ENCODE measurements at places on chromosomes 7 and 10. TPM values are rescaled to one million over a fixed set of nuclear protein-coding genes. Genes with fewer than 3 reads are reported as not detected.

DNA sequence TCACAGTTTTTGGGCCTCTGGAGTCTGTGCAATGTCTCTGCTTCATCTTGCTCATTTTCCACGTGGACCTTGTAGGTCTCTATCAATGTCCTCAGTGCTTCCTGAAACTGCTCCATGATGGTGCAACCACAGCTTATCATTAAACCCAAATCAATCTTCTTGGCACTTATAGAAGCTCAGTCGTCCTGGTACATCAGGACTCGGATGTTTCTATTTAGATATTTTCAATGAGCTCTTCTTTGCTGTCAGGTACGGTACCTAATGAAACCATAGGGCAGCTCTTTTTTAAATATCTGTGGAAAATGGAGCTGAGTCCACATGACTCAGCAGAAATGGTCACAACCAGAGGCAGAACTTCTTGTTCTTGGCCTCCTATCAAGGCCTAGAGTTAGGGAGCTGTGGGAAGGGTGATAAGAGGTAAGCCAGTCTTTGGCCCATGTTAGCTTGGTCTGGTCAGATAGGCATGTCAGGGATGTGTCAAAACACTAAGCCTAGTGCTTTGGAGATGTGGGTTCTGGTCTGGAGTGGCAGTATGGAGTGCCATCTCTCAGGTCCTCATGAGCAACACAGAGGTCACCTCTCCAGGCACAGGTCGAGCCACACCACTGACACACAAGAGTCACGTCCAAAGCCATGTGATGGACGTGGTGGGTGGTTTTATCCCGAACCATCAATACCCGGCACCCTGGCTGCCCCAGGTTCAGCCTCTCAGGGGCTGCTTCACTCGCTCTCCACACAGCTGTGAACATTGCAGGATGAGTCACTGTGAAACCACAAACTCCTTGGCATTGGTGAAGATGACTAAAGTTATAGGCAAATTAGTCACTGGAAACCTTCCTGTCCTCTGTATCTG, 87.0 kb downstream of the TBXAS1 start:
- DNase-seq = no peak

DNA sequence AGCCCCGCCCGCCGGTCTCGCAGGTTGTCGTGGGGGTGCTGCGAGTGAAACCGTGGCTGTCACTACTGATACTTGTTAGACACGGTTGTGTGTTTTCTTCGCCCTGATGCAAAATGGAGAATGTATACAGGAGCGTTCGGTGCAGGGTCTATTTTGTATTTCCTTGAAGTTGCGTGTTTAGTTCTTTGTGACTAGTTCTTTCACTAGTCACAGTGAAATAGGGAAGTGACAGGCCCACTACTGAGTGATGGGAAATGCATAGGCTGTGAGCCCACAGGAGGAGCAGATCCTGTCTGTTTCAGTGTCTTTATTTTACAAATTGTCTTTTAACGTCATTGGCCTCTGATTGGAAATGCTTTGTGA, 675 bp downstream of the ABRAXAS2 start:
- no peak for DNase-seq

DNA sequence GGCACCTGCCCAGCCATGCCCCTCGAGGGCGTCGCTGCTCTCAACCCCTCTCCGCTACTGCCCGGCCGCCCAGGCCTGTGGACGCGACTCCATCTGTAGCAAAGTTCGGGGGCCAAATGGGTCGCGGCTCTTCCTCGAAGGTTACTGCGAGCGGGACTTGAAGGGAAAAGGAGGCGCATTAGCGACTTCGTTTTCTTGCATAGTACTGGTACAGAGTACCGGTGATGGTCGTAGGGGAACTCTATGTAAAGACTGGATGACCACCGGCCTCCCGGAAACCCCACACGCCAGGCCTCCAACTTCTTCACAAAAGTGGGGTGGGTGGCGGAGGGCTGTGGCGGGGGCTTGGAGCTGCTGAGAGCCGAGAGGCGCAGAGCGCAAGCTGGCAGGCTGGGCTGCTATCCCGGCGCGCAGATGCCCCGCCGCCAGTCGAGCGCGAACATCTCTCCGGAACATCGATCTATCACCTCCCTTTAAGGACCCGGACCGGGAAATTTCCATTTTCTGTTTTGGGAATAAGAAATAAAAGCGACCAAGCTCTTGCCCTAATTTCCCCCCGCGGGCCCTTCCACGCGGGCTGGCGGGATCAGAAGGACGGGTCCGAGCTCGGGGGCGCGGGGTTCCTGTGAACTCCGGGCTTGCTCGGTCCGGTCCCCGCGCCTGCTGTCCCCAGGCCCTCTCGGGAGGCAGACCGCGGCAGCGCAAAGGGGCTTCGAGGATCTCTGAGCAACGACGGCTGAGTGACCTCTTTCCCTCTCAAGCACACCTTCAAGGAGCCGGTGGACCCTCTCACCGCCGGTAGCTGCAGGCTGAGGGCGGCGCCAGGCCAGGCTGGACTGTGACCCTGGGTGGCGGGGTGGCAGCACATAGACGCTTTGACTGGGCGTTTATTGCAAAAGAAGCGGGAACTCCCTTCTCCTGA, 12.2 kb upstream of the FEZF1 start:
- DNase-seq = peak; percentile 73

GRCh38 chr7:131524115-131524514, 32.3 kb downstream of the PODXL start:
- DNase-seq = no peak

GRCh38 chr10:104424719-104425118, 71.1 kb downstream of the CFAP58 start:
- DNase-seq = no peak

- no peak for DNase-seq
These were observed 75.7 kb downstream of the RSU1 start for GRCh38 chr10:16741540-16741939.

DNA sequence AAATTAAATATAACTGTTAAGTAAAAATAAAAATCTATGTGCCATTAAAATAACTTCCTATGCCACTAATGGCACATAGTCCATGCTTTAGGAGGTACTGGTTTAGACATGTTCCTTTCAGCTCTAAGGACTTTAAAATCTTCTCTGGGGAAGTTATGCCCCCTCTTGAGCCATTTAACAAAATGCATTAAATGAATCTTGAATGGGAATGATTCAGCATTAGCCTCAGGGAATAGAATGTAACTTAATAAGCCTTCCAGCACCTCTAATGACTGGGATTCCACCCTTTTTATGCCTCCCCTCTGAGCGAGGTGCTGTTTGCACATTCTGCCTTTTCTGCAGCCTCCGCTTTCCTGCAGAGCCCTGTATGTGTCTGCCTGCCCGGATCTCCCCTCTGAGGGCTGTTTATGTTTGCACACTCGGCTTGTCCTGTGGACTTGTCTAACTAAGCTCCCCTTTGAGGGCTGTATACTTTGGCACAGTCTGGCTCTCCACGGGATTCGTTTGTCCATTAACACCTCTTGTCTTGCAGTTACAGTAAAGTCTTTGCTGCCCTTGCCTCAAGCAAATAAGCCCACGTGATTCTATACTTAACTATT, 108.4 kb upstream of the HPS1 start:
- DNase-seq = no peak

DNA sequence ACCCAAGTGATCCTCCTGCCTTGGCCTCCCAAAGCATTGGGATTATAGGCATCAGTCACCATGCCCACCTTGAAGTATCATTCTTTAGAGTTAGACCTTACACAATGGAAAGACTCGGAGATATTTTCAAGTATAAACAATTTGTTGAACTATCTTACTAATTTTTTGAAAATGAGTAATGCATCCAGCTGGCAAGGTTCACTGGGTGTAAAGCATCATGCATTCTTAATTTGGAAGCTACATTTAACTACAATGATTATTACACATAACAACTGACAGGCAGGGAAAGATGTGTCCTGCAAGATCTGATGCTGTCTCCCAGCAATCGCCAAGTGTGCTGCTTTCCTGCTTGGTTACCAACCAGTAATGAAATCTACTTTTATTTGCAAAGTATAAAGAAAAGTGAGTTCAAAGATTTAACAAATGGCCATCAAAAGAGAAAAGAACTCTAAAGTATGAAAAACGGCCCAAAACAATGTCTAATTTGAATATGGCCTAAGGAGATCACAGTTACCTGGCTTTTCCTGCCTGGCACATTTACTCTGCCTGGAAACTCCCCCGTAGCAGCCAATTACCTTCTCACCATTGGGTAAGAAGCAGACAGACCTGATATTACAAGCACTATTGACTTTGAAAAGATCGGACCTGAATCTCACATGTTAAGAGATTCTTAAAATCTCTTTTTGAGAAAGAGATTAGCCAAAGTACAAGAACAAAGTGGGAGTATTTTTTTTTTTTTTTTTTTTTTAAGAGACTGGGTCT, 59.3 kb upstream of the NMT2 start:
- no peak for DNase-seq

GRCh38 chr7:531777-532176, 12.1 kb upstream of the PDGFA start:
- DNase-seq = no peak

DNA sequence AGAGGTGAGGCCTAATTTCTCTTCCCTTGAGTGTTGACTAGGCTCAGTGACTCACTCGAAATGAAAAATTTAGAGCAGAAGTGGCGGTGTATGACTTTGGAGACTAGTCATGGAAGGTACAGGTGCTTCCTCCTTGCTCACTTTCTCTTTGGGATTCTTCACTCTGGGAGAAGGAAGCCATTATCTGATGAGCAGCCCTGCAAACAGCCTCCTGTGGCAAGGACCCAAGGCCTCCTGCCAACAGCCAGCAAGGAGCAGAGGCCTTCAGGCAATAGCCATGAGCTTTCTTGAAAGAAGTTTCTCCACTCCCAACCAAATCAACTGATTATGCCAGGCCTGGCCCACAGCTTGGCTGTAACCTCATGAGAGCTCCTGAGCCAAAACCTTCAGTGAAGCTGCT, 369.6 kb upstream of the VWC2 start:
- DNase-seq = no peak

- no peak for DNase-seq
These were observed 450.9 kb upstream of the CNTNAP2 start for GRCh38 chr7:145665499-145666258.

- no peak for DNase-seq
These were observed 19.9 kb downstream of the STMP1 start for GRCh38 chr7:135682191-135682590.

- no peak for DNase-seq
These were observed 38.4 kb downstream of the ADRB1 start for GRCh38 chr10:114081911-114082583.

GRCh38 chr7:30595436-30596013, 847 bp downstream of the GARS1 start:
- DNase-seq = peak; percentile 15

- no peak for DNase-seq
These were observed 435.6 kb upstream of the NFE2L3 start for GRCh38 chr7:25716421-25716820.

- no peak for DNase-seq
These were observed 1512.8 kb upstream of the LRRTM3 start for GRCh38 chr10:65413001-65413400.

DNA sequence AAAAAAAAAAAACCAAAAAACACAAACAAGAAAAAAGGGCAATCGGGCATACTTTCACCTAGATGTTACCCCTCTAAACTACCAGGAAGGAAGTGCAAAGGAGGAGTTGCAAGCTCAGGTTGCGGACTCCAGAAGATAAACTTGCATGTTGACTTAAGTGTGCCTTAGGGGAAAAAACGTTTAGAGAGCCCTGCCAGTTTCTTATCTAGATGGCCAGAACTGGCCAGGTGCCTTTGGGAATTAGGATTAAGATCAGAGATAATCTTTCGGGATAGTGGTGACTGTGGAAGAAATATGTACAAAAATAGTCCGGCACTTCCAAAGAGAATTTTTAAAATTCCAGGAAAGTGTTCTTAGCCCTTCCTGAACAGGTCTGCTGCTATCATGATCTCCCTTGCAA, 17.6 kb downstream of the EVX1 start:
- DNase-seq = no peak

DNA sequence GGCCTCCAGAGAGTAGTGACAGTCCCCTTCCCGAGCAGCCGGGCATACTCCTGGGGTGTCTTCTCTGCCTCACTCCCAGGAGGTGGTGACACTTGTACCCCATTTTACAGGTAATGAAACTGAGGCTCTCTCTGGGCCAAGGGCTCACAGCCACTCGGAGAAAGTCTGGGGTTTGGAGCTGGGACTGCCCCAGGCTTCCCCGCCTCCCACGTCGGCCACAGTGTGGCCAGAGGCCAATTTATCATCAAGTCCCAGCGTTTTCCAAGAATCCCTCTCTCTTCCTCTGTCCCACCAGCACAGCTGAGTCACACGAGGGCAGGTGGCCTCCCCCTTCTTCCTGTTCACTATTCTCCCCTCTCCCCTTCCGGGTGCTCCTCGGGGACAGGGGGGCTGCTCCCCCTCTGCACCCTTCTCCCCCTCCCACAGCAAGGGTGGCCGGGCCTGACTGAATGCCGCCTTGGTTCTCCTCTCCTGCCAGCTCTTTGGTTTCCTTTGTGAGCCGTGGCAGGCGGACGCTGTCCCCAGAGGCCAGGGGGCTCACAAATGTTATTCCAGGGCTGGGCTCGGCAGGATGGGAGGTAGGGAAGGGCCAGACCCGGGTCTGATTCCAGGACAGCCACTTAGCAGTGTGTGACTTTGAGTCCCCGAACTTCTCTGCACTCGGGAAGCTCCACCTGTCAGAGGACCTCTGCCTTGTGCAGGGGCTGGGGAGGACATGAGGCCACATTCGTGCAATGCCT, 17.7 kb downstream of the CLIP2 start:
- peak; percentile 40 for DNase-seq

DNA sequence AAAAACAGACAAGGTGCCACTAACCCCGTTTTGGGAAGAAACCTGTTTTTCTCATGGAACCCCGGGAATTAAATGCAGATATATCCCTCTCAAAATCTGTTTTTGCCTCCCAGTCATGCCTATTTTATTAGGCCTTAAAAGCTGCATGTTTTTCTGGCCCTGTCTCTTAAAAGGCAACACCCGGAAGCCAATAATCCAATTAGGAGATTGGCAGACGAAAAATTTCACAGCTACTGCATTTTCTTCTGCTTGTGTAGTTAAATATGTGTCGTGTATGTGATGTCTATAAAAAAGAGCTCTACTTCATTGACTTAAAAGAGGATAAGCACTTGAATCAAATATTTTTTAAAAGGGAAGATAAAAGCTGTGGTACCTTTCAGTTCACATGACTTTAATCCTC, 31.9 kb upstream of the OPTN start:
- DNase-seq = no peak

DNA sequence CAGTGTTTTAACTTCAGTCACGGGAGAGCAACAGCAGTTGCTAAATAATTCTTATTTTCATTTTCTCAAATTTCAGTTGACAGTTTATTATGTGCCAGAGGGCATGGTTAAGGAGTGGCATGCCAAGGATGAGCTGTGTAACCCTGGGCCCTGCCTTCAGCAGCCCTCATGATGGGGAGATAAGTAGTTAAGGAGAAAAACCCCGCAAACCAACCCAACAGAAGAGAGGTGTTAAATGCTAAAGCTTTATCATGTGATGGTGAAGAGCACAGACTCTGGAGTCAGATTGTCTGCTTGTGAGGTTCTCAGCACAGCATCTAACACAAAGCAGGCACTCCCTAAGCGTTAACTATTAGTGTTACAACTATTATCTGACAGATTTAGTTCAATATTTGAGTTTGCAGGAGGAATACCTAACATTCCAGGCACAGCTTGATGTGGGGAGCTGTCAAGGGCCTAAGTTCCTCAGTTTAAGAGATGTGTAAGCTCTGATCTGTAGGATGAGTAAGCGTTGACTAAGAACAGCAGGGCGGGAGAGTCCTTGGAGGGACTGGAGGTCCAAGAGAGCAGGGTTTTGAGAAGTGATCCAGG, 29.6 kb downstream of the STAM start:
- peak; percentile 85 for DNase-seq

ZNF680 gene
- total RNA-seq = 62.5 TPM

MACC1 gene
- 14.2 TPM for total RNA-seq

LIPJ gene
- 0.14 TPM for total RNA-seq

ELMO1 gene
- 24.9 TPM for total RNA-seq

GSTO2 gene
- total RNA-seq = 30.7 TPM

VIPR2 gene
- total RNA-seq = 2.1 TPM

CCNY gene
- 29.0 TPM for total RNA-seq

TMEM176B gene
- total RNA-seq = 0.47 TPM

WNT16 gene
- total RNA-seq = 1.5 TPM

Data from GM23338 (cell line).